ENCODE measurements at places on chromosomes 11 and 22.

DNA sequence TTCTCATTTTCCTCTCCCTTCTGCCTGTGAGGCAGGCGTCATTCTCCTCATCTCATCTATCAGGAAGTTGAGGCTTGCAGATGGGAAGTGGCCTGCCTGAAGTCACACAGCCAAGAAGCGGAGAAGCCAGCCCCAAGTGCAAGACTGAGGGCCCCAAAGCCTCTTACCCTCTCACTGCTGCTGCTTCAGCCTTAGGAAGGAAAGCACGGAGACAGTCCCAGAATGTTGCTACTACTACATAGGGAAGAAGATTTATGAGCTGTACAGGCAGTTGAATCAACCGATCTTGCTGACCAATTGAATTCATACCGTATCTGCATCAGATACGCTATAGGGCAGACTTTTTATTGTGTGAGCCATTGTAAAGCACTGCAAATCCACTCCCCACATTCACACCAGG lies 89.0 kb downstream of the CWC15 start:
- DNase-seq, result peak; percentile 86

- no peak for DNase-seq
These were observed 22.6 kb downstream of the CABIN1 start for GRCh38 chr22:24033731-24034130.

DNA sequence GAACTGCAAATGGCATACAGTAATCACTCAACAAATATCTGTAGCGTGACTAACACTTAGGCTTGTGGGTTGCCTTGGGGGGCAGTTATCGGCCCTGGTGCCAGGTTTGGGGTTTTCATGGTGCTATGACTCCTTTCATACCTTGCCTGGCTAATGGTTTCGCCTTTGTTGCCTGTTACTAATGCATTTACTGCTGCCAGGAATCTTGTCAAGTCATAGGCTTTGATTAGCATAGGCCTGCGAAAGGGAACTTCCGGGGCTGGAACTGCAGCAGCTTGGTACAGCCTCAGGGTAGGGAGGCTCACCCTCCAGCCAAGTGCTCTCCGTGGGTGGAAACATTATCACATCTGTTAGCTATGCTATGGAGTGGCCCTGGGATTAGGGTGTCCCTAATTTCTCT lies 13.2 kb downstream of the SLC25A18 start:
- DNase-seq, result no peak

GRCh38 chr11:10377183-10377582 lies 72.3 kb downstream of the ADM start:
- DNase-seq, result no peak

GRCh38 chr22:46777609-46777970 lies 15.1 kb downstream of the TBC1D22A start:
- no peak for DNase-seq

DNA sequence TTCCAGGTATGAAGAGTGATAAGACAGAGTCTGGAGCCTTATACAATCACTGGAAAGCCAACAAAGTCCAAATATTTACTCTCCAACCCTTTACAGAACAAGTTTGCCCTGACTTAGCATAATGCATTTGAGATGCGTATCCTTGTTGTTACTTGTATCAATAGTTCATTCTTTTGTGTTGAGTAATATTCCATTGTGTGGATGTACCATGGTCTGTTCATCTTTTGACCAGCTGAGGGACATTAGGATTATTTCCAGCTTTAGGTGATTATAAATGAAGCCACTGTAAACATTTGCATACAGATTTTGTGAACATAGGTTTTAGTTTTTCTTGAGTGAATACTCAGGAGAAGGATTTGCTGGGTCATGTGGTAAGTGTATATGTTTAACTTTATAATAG lies 9.7 kb downstream of the SDHAF2 start:
- no peak for DNase-seq

DNA sequence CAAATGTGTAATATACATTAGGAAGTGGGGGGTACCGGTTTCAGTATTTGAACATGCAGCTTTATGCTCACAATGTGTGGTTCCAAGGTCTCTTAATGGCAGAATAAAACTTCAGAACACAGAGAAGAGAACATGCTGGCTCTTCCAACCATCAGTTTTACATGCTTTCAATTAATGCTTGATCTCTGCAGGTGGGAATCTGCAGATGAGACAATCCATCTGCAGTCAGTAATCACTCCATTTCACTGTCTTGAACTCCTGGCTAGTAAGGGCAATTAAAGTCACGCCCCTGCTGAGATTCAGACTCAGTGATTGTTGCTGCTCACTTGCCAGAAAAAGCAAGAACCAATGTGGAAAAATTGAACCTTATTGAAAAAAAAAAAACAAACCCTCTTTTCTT lies 945.7 kb downstream of the DLG2 start:
- no peak for DNase-seq

DNA sequence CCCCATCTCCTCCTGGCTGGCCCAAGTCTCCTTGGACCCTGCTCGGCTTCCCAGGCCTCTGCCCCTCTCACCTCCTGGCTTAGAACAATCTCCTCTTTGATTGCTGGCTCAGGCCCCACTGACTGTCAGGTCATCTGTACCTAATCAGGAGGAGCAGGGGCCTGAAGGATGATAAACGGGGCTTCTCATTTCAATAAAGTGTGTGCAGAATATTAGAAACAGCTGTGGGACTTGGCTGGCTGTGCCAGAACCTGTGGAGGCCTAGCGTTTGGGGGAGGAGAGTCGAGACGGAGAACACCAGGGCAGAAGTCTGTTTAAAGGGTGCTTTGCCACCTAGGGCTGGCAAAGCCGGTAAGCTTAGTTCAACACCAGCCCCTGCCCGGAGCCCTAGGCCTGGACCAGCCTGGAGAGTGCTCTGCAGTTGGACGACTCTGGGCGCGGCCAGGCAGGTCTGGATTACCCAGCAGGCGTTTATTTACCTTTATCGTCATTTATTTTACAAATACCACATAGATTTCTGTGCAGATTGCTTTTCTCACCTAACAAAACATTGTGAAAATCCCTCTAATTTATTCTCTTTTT lies 10.1 kb upstream of the VSIG10L2 start:
- no peak for DNase-seq

DNA sequence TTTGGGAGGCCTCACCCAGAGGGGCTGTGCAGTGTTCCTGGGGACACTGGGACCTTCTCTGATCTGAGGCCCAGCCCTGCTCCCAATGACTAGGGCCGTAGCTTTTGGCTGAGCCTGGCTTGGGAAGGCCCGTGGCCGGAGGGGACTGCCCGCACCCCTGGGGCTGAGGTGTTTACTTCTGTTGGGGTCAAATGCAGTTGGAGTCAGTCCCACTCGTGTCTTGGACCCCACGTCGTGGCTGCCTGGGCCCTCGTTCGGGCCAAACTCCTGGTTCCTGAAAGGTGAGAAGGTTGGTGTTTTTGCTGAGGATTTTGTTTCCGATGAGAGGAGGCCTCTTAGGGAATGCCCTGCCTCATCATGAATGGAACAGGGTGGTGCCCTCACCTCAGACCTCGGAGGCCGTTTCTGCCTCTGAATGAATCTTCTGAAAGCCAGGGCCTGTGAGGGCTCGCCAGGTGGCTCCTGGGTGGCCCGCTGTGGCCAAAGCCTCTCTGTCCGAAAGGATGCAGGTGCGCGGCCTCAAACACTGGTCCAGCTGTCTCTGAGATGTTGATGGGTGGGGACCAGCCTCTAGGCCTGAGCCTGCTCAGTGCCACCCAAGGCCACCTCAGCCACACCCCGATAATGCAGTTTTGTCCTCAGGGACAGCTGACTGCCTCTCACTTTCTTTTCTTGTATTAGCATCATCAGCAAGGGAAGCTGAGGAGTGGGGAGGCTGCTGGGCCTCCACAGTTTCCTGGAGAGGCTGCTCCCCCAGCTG lies 40.3 kb upstream of the A4GALT start:
- no peak for DNase-seq
